ENCODE measurements at places on chromosomes 1 and 21. TPM values are rescaled to one million over a fixed set of nuclear protein-coding genes. Genes with fewer than 3 reads are reported as not detected.

- no peak for DNase-seq
Observed at GRCh38 chr21:30072496-30072895, 94.1 kb downstream of the CLDN17 start.

Gene RGS1
- total RNA-seq: 210 TPM

Gene TMEM82
- total RNA-seq: not detected

GRCh38 chr21:29334717-29335428 lies 36.2 kb downstream of the BACH1 start:
- DNase-seq: no peak

Gene CLCA4
- 15.1 TPM for total RNA-seq

Gene ADAMTS4
- total RNA-seq: 85.5 TPM

DNA sequence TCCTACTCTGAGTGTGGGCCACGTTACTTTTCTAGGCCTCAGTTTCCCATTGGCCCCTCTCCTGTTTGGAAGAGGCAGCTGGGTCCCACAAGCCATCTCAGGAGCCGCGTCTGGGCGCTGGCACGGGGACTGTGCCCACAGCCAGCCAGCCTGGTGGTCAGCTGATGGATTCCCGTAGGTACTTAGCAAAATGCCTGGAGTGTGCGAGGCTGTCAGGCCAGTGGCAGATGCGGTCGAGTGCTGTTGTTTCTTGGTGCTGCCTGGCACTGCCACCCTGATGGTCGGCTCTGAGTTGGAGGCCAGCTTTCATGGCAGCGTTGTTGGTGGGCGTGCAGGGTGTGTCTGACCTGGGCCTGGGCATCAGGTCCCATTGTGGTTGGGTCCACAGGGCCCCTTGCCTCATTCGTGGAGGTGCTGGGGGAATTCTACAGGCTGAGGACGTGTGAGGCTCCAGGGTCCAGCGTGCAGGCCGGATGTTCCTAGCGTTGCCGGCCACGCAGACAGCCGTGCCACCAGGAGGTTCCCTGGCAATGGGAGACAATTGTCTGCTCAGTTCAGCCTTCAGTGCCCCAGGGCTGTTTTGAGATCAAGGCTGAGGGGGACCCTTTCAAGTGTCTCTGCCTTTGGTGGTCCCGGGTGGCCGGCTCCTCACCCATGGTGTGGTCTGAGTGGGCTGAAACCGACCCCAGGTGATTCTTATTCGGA lies 20.9 kb downstream of the SKI start:
- DNase-seq: no peak

- DNase-seq: no peak
Observed at GRCh38 chr1:156413391-156414246, 44.6 kb downstream of the RHBG start.

GRCh38 chr1:44068442-44068921 lies 37.2 kb upstream of the SLC6A9 start:
- no peak for DNase-seq

Gene GUCA2A
- total RNA-seq: not detected

- no peak for DNase-seq
Observed at GRCh38 chr1:32876341-32877210, 5.9 kb upstream of the FNDC5 start.

Gene RHOU
- total RNA-seq: 28.8 TPM

- DNase-seq: no peak
Observed at GRCh38 chr21:29096218-29097015, 23.0 kb upstream of the CCT8 start.

DNA sequence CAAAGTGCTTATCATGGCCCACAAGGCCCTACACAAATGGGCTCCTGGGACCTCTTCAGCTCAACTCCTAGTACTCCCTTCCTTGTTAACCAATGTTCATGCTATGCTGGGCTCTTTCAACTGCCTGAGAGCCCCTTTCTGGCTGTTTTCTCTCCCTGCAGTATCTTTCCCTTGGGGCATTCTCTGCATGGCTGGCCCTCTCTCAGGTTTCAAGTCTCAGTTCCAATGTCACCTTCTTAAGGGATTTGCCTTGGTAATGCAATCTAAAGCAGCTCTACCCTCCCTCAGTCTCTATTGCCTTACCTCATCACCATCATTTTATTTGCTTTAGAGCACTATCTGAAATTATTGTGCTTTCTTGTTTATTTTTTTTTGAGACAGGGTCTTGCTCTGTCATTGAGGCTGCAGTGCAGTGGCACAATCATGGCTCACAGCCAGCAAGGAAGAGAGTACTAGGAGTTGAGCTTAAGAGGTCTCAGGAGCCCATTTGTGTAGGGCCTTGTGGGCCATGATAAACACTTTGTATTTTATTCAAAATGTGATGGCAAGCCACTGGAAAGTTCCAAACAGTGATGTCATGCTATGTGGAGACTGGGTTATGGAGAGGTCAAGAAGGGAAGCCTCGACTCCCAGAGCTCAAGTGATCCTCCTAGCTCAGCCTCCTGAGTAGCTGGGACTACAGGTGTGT lies 63.4 kb upstream of the SRSF10 start:
- no peak for DNase-seq

- DNase-seq: no peak
Observed at GRCh38 chr1:24437631-24438396, 22.2 kb downstream of the NIPAL3 start.

Gene TNFRSF1B
- total RNA-seq: 48.8 TPM

- no peak for DNase-seq
Observed at GRCh38 chr1:231601824-231602672, 24.5 kb upstream of the DISC1 start.

Gene CFHR4
- not detected for total RNA-seq

- DNase-seq: no peak
Observed at GRCh38 chr1:219352961-219353651, 179.4 kb downstream of the LYPLAL1 start.

GRCh38 chr1:243562473-243562872 lies 287.6 kb downstream of the AKT3 start:
- no peak for DNase-seq

GRCh38 chr1:27545271-27545670 lies 55.3 kb upstream of the WASF2 start:
- no peak for DNase-seq

Gene DYNLT5
- 0.33 TPM for total RNA-seq

Gene NES
- 28.5 TPM for total RNA-seq

- DNase-seq: no peak
Observed at GRCh38 chr1:43890815-43891214, 42.8 kb upstream of the ARTN start.

Gene MARCKSL1
- 33.4 TPM for total RNA-seq

GRCh38 chr1:217048104-217048707 lies 325.0 kb upstream of the ESRRG start:
- DNase-seq: no peak

- no peak for DNase-seq
Observed at GRCh38 chr21:45849651-45850050, 131.9 kb upstream of the COL6A1 start.

Gene GIPC2
- 3.6 TPM for total RNA-seq
